T follicular helper cell (primary cell): ENCODE measurements at places on chromosomes 12 and 14.

- DNase-seq = no peak
Observed at GRCh38 chr14:51630987-51631386, 20.7 kb upstream of the FRMD6 start.

- DNase-seq = no peak
Observed at GRCh38 chr14:101178184-101179072, 274.9 kb upstream of the RTL1 start.

DNA sequence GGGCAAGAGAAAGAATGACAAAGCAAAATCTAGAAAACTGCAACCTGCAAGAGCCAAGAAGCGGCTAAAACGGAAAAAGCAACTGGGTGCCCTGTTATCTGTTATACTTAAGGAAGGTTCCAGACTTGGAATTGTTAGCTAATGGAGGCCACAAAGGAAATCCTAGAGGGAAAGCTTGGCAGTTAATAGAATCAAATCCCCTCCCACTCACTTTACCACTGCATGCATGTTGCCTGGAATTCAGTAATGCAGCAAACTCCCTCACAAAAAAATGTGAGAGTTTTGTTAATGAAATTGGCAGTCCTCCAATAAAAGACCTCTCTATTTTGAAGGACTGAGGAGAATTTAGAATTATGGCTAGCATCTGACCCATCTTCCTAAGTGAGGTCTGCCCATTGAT lies 164.2 kb upstream of the SOX5 start:
- no peak for DNase-seq

- DNase-seq = no peak
Observed at GRCh38 chr12:68761901-68762630, 16.1 kb downstream of the SLC35E3 start.

DNA sequence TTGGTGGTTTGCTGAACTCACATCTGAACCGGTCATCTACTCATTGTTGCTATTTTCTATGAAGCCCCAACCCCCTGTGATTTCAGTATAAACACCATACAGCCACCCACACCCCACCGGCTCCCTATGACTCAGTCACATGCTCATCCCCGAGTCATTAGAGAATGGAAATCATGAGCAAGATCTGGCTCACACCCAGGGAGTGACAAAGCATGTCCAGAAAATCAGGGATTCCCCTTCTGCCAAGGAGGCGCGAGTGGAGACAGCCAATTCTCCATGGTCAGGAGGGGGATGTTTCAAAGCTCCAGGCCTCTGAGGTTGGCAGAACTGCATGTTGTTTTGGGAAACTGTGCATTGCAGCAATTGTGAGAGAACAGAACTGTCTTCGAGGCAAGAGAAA lies 657.5 kb upstream of the TBX3 start:
- DNase-seq = no peak

GRCh38 chr12:45017916-45018315 lies 33.0 kb downstream of the DBX2 start:
- DNase-seq = no peak

DNA sequence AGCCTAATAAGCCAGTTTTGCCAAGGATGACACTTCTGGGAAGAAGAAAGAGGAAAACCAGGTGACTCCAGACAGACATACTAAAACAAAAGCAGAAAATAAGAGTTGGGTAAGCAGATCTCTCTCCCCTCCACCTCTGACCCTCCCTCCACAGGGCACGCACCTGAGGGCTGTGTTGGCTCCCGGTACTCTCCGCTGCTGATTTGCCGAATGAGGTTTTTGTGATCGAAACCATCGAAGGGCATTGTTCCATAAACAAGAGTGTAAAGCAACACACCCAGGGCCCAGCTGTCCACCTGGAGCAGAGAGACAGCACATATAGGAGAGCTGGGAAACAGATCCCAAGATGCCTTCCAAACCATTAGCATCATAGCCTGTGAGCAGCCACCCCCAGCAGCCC lies 68.1 kb downstream of the NUAK1 start:
- DNase-seq = no peak
